ENCODE measurements at places on chromosomes 5 and 9.
A peak's percentile ranks its signal among the peaks of the same experiment; 100 is the strongest.

- no peaks in the 10 kb centered on the region for H3K36me3 ChIP-seq
- H3K27ac ChIP-seq = no peak overlapping the region
- no peak overlapping the region for H3K4me3 ChIP-seq
- no peaks in the 10 kb centered on the region for H3K27me3 ChIP-seq
- H3K4me1 ChIP-seq = no peaks in the 10 kb centered on the region
These were observed 253.2 kb downstream of the CDH18 start for GRCh38 chr5:19734776-19735175.

DNA sequence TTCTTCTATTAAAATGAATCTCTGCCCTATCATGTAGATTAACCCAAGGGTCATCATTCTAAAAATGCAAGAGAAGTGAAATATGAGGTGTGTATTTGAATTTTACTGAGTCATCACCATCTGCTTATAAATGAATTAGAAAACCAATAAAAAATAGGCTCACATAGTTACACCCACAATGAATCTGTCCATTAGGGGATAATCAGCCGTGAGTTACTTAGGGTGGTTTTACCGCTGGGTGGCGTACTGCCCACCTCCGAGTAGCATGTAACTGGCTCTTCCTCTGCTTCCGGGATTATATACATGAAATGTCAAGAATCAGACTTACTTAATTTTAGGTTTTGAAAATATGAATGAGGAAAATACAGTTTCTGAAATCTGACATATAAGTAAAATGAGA is 332.9 kb upstream of the CCNG1 start:
- H3K4me1 ChIP-seq = no peaks in the 10 kb centered on the region
- H3K27ac ChIP-seq = no peak overlapping the region
- no peak overlapping the region for H3K4me3 ChIP-seq
- no peak for DNase-seq
- H3K27me3 ChIP-seq = no peaks in the 10 kb centered on the region
- no peaks in the 10 kb centered on the region for H3K36me3 ChIP-seq

DNA sequence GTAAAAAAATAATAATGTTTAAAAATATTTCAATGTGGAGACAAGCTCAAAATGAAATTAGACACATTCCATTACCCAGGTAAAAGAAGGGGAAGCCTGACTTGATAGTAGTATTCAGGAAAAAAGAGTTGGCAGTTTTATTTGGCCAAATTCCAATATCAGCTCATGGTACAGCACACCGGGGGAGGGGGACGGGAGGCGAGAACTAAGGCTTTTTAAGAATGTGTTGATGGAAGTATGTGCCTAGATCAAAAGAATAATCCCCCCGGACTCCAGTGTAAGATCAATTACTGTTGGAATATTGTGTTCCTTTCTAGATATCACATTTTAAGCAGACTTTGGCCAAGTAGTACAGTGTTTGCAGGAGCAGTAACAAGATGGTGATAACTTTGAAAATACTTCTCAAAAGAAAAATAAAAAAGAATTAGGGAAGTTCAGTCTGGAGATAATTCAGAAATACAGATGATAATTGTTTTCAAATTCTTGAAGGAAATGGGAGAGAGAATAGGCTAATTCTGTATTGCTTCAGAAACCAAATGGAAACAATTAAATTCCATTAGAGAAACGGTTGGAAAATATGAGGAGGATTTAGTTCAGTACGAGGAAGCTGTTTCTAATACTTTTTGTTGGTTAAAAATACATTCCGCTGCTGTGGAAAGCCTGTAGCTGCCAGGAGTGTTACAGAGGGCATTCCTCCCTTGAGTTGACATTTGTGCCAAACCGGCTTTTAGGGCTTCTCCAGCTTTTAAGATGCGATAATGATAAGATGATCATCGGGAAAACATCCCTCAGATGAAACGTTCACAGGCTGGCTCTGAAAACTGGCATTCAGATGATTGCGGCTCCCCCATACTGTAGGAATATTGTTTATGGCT is 98.1 kb upstream of the ERBIN start:
- no peak for DNase-seq
- H3K27me3 ChIP-seq = no peaks in the 10 kb centered on the region
- no peak overlapping the region for H3K27ac ChIP-seq
- H3K36me3 ChIP-seq = no peaks in the 10 kb centered on the region
- no peaks in the 10 kb centered on the region for H3K4me1 ChIP-seq
- no peak overlapping the region for H3K4me3 ChIP-seq

- no peak overlapping the region for H3K4me3 ChIP-seq
- peaks cover 7% of the 10 kb centered on the region for H3K4me1 ChIP-seq
- peaks cover 17% of the 10 kb centered on the region for H3K36me3 ChIP-seq
- no peak for DNase-seq
- H3K27ac ChIP-seq = peak overlapping the region; percentile 49
- H3K27me3 ChIP-seq = no peaks in the 10 kb centered on the region
These were observed 13.2 kb downstream of the PHF19 start for GRCh38 chr9:120863833-120864232.

DNA sequence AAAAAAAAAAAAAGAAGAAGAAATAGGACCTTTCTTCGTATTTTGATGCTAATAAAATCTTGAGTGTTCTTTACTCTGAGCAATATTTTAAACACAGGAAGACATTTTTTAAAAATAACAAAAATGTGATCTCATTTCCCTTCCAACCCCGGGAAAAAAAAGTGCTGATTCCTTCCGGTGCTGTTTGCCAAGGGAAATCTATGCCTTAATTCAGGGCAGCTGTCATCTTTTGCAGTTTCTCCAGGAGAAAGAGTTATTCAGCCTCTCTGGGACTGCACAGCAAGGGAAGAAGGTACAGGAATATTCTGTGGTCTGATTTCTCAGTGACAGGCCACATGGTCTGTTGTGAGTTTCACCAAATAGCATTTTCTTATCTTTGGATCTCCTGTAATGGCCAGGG is 291.9 kb upstream of the IRX1 start:
- H3K4me1 ChIP-seq = no peaks in the 10 kb centered on the region
- peaks cover 4% of the 10 kb centered on the region for H3K27me3 ChIP-seq
- no peak overlapping the region for H3K4me3 ChIP-seq
- no peak for DNase-seq
- no peak overlapping the region for H3K27ac ChIP-seq

- H3K27ac ChIP-seq = no peak overlapping the region
- H3K27me3 ChIP-seq = no peaks in the 10 kb centered on the region
- H3K4me3 ChIP-seq = no peak overlapping the region
- peaks cover 3% of the 10 kb centered on the region for H3K36me3 ChIP-seq
- no peak for DNase-seq
- no peaks in the 10 kb centered on the region for H3K4me1 ChIP-seq
These were observed 236.4 kb downstream of the CAAP1 start for GRCh38 chr9:26656003-26656870.

DNA sequence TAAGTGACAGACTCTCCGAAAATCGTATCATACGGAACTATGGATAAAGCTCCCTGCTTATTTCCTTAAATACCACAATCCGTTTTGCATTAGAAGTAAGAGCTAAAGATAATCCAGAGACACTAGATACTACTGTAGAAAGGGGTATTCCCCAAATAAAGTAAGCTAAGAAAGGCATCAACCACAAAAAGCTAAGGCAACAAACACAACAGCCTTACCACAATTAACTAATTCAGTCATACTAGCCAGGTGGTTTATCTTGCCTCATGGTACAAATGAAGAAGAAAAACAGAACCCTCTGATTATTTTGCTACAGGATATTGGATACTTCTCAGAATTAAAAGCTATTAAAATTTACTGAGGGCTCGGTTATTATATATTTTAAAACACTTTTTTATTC is 14.1 kb downstream of the ERP44 start:
- H3K36me3 ChIP-seq = no peaks in the 10 kb centered on the region
- H3K4me1 ChIP-seq = peaks cover 53% of the 10 kb centered on the region
- peak overlapping the region; percentile 61 for H3K4me3 ChIP-seq
- no peak for DNase-seq

GRCh38 chr5:55544341-55544740 is 9.6 kb upstream of the PLPP1 start:
- H3K27me3 ChIP-seq = peaks cover 37% of the 10 kb centered on the region
- H3K27ac ChIP-seq = no peak overlapping the region
- H3K4me3 ChIP-seq = no peak overlapping the region
- H3K4me1 ChIP-seq = no peaks in the 10 kb centered on the region

GRCh38 chr9:86042199-86042978 is 57.0 kb downstream of the GOLM1 start:
- no peaks in the 10 kb centered on the region for H3K4me1 ChIP-seq
- H3K27me3 ChIP-seq = no peaks in the 10 kb centered on the region
- H3K27ac ChIP-seq = no peak overlapping the region
- H3K36me3 ChIP-seq = peaks cover 2% of the 10 kb centered on the region
- no peak overlapping the region for H3K4me3 ChIP-seq

- no peak overlapping the region for H3K4me3 ChIP-seq
- H3K36me3 ChIP-seq = peaks cover 79% of the 10 kb centered on the region
- no peaks in the 10 kb centered on the region for H3K27me3 ChIP-seq
These were observed 9.9 kb downstream of the LEAP2 start for GRCh38 chr5:132883261-132883834.

DNA sequence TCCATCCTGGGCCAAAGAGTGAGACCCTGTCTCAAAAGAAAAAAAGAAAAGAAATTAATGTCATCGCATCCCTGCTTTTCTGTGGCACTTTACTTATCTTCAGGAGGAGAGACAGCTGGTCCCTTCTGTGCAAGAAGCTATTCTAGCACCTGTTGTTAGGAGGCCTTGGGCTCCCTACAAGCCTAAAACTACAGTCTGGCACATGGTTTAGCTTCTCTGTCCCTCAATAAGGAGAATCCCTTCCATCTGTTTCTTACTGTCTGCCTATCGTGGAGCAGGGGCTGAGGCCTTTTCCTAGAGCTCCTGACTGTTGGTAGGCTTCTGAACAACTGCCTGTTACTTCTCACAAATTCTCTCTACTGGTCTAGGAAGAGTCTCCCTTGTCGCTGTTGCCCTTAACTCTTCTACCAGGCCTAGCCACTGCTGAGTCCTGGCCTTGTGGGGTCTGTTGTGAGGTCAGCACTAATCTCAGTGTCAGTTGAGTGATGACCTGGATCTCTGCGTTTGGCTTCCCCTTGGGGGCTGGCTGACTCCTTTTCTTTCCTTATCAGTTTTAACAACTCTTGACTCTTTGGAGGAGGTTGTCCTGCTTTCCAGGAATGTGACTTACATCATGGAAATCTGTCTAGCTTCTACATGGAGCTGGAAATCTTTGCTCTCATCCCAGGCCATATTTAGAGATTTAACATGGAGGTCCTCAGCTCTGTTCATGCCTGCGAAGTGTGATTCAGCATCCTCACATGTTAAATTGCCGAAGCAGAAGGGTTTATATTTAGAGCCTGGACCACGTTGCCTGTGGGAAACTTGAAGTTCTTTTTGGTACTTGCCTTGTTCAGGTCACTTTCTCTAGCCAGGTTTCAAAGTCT is 5.7 kb upstream of the GARNL3 start:
- H3K27me3 ChIP-seq = no peaks in the 10 kb centered on the region
- DNase-seq = no peak
- H3K27ac ChIP-seq = no peak overlapping the region

- H3K4me1 ChIP-seq = peaks cover 3% of the 10 kb centered on the region
- no peaks in the 10 kb centered on the region for H3K27me3 ChIP-seq
- DNase-seq = no peak
- H3K36me3 ChIP-seq = no peaks in the 10 kb centered on the region
These were observed 86.8 kb downstream of the KCNT1 start for GRCh38 chr9:135788576-135789300.

DNA sequence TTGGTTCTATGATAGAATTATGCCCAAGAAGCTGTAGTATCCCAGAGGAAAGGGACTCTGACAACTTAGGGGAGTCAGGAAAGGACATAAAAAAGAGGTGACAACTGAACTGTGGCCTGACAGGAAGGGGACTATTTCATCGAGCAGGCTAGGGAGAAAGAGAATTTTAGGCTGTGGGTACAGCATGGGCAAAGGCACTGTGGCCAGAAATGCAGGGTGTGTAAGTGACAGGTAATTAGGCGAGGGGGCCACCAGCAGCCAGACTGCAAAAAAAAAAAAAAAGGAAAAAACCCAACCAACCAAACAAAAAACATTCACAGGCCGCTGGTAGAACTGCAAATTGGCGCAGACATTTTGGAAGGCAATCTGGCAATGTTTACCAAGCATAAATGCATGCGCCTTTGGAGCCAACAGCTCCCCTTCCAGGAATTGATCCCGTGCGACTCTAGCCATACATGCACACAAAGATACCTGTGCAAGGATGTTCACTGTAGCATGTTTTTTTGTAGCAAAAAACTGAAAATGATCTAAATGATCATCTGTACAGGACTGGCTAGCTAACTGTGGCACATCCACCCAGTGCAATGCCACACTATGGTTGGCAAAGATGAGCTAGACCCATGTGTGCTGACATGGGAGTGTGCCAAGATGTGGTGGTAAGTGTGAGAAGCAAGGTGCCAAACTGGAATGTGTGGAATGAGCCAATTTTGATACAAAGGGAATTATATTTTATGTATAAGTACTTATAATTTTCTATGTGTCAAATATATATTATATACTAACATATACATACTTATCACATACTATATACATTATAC is 1.1 kb downstream of the EIF4E1B start:
- no peak for DNase-seq
- H3K4me1 ChIP-seq = peaks cover 6% of the 10 kb centered on the region
- no peak overlapping the region for H3K27ac ChIP-seq
- H3K36me3 ChIP-seq = peaks cover 9% of the 10 kb centered on the region

DNA sequence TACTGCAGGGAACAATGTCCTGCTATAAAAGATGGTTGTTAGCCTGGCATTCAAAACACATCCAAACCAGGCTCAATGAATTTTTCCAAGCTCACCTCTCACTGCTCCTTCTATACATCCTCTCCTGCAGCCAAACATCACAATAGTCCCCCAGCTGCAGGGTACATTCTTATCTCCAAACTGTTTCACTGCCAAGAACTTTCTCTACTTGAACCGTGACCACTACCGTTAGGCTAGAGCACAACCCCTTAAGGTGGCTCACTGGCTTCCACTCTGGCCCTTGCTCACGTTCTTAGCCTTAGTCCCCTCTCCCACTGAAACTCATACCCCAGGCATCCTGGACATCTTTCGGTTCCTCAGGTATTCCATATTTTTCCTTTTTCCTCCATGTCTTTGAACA is 29.0 kb upstream of the ANXA6 start:
- no peaks in the 10 kb centered on the region for H3K27me3 ChIP-seq
- no peak overlapping the region for H3K4me3 ChIP-seq
- DNase-seq = no peak
- H3K4me1 ChIP-seq = peaks cover 10% of the 10 kb centered on the region

- no peaks in the 10 kb centered on the region for H3K36me3 ChIP-seq
- DNase-seq = no peak
- H3K27me3 ChIP-seq = no peaks in the 10 kb centered on the region
- H3K4me3 ChIP-seq = no peak overlapping the region
These were observed 21.0 kb downstream of the PLAC8L1 start for GRCh38 chr5:146084376-146084775.
